ENCODE measurements at places on chromosomes 7 and 10.

- DNase-seq, result no peak
Observed at GRCh38 chr7:3861941-3862340, 560.9 kb downstream of the SDK1 start.

DNA sequence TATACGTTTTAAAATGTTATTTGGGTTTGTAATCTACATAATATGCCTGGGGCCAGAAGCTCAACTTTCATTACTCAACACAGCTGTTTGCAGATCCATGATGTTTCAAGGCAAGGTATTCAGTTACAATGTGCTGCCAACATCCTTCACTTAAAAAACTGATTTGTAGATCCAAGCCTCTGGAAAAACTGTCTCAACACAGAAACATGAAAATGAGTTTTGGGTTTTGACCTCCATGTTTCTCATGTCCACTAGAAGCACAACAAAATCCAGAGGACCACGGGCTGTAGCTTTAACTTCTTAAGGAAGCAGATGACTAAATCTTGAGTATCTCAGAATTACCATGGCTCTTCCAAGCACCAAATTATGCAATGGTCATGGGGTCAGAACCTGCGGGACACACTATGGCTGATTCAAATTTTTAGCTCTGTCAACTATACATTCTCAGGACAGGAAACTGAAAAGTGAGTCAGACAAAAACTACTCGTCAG is 247.1 kb upstream of the GRB10 start:
- no peak for DNase-seq

- no peak for DNase-seq
Observed at GRCh38 chr7:43865277-43865676, 4.0 kb downstream of the MRPS24 start.

GRCh38 chr7:105267244-105267643 is 121.5 kb downstream of the SRPK2 start:
- no peak for DNase-seq

DNA sequence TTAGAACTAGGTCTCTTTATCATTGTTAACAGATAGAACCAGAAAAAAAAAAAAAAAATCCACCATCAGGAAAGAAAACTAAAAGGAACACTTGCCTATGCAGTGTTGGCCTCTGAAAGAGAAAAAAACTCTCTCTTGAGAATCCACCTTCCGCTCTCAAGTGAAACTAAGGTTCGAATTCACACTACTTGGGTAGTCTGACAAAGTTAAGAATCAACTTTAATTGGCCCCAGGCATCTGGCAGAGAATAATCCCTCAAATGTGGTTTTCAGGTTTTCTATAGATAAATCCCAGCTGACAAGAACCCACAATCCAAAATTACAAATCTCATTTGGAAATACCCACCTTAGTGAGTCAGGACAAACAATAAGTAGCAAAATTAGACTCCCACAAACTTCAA is 199.7 kb upstream of the LRRN3 start:
- no peak for DNase-seq

DNA sequence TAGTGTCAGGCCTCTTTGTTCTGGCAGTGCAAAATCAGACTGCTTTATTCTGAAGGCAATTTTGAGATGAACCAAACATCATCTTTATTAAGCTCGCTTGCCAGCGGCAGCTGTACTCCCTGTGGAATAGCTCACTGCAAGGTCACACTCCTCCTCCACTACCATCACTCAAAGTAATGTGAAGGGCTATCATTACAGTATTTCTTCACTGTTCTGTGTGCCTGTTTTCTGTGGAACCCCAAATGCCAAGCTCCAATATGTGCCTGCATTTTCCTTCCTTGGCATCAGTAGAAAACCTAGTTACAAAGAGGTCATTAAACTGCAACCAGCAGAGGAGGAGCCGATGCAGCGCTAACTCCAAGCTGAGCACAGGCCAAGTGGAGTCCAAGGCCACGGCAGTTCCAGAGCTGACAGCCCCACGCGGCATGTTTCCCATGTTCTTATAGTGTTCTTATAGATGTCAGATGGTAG is 21.4 kb downstream of the BCCIP start:
- no peak for DNase-seq

DNA sequence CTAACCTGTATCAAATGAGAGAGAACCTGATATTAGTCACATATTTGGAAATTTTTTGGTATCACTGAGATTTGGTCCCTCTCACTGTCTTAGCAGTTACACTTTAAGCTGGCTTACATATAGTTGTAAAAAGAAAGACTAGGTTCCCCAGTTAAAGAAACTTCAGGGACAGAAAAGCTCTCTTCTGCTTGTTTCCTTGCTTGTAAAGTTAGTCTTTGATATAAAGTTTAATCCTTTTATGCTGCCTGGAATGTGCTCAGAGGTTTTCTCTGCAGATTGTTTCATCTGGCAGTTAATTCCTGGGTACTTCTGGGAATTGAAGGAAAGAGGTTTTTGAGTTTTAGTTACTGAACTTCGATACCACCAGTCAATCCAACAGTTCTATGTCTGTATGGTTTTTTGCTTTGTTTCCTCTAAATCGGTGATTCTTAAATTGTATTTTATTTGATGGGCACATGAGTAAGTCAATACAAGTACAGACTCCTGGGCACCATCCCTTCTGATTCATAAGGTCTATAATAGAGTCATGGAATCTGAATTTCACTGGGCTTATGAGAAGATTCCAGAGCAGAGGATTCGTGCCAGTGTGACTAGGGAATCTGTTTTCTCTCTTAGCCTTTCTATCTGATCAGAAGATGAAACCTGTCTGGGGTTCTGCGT is 1080.9 kb upstream of the C7orf33 start:
- DNase-seq, result no peak

GRCh38 chr10:45261946-45262345 is 53.5 kb downstream of the OR13A1 start:
- DNase-seq, result no peak

DNA sequence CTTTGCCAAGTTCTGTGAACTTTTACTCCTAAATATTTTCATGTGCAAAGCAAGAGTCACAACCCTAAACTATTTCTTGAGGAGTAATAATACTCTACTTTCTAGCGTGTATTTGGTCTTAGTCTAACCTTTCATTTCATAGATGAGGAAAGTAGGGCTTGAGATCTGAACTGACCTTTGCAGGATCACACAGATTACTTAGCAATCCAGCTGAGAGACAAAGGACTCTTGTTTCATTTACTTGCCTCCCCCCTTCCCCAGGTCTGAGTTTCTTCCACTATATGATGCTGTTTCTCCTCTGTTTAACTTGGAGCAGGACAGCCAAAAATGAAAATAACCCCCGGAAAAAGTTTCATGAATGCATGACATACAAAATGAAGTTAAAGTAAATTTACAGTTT is 75.3 kb upstream of the PTN start:
- DNase-seq, result no peak

DNA sequence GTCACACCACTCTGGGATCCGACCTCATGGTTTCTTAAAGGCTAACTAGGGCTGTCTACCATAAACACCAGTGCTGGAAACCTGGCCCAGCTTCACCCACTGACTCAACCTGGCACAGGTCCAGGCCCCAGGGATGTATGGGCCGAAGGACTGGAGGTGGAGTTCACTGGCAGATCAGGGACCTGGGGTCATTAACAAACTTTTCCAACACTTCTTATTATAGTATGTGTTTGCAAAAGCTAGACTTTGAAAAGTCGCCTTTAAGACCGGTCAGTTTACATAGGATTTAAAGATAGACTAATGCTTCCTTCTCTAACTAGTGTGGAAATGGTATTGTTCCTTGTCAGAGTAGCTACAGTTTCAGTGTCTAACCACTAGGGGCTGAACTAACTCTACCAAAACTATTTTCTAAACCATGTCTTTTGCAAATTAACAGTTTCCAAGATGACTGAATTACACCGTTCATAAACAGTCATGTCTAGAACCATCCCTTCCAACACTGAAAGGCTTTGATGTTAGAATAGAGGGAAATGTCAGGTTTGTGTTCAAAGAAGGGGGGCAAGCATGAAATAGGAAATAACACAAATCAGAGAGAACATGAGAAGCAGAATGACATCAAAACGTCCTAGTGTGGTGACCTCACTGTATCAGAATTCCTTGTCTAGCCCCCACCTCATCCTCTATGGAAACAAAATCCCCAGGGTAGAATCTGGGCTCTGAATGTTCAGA is 29.7 kb downstream of the STN1 start:
- DNase-seq, result no peak

- no peak for DNase-seq
Observed at GRCh38 chr10:128295003-128295402, 168.8 kb upstream of the MKI67 start.

DNA sequence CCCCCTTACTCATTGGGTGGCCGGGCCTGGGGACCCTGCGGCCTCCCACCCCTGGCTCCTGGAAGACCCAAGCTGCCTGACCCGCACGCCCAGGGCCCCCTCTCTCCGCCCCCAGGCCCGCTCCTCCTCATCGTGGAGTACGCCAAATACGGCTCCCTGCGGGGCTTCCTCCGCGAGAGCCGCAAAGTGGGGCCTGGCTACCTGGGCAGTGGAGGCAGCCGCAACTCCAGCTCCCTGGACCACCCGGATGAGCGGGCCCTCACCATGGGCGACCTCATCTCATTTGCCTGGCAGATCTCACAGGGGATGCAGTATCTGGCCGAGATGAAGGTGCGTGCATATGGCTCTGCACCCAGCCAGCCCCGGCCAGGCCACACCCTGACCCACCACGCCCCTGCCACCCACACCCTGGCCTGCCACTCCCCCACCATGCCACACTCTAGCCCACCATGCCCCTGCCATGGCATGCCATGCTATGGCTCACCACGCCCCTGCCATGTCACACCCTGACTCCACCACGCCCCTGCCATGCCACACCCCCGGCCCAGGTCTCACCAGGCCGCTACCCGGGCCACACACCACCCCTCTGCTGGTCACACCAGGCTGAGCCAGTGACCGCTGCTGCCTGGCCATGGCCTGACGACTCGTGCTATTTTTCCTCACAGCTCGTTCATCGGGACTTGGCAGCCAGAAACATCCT is 18.7 kb upstream of the CSGALNACT2 start:
- DNase-seq, result no peak

DNA sequence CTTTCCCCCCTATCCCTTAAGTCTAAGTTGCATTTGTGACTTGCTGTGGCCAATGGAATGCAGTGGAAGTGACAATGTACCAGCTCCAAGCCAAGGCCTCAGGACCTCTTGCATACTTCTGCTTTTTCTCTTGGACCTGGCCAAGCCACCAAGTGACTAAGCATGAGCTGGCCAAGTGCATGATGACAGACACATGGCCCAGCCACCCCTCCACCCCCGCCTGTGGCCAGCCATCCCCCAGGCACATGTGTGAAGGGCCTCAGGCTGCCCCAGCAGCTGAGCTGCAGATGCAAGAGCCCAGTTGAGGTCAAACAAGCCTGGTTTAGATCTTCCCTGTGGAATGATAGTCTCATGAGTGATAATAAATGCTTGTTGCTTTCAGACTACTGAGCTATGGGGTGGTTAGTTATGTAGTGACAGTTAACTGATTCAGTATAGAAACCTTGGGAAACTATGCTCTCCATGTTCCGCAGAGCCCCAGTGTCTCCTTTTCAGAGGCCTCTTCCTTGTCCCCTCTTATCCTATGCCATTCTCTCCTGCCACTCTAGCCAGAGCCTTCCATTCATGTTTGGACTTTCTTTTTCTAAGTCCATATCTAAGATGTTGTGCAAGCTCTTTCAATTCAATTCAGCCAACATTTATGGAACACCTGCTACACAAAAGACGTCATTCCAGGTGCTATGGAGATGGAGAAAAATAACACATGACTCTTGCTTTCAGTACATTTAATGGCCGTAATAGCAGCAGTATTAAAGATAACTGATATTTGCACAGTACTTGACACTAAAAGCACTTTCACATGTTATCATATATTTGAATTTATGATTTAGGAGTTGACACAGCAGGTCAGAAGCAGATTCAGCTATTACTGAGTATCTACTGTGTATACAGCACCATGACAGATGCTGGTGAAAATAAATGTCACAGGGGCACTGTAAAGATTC is 55.5 kb upstream of the LOXL4 start:
- DNase-seq, result peak; percentile 4

GRCh38 chr7:96388166-96388565 is 66.3 kb upstream of the SLC25A13 start:
- DNase-seq, result no peak

DNA sequence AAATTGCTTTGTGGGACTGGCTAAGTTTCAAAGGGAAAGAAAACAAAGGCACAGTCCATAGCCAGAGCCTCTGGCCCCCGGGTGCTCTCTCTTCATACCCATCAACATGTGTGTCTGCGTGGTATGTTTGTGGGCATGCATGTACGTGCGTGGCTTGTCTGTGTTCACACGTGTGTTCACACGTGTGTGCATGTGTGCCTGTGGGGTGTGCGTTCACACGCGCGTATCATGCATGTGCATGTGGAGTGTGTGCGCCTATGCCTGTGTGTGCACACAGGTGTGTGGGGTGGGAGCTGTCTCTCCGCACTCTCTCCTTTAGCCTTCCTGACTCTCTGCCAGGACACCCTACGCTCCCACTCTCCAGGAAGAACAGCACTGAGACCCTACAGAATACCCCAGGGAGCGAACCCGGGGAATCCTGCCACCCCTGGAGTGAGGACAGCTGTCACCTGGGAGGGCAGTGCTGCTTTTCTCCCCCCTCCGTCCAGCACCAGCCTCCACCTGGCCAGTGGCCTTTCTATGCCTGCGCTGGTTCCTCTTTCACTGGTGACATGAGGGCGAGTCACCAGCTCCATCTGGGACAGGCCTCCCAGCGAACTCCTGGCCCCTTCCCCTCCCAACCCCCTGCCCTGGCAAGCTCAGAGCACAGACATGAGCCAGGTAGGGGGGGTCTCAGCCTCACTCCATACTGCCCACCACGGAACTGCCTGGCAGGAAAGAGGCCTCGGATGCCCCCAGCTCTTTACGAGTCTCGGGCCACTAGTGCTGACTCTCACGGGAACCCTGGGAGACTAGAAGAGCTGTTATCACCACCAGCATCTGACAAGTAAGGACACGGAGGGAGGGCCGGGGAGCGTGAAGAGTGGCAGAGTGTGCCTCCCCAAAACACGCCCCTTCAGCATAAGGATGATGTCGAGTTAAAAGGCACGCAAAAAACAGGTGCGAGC is 16.5 kb downstream of the WDR86 start:
- DNase-seq, result no peak

DNA sequence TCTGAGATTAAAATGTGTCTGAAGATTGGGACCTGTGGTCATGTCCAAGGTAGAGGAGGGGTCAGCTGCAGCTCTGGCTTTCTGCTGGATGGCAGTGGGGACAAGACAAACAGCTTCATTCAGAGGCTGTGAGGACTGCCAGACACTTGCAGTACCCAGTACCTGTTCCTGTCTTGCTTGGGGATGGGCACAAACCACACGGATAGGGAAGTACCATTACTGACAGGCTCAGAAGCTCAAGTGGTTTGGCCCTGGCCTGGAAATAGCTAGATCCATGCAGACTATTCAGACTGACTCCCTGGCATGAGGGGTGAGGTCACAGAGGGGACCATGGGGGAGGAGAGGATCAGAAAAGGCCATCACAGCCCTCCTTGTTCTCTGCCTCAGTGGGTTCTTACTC is 56.0 kb upstream of the COMTD1 start:
- no peak for DNase-seq

Measured in stimulated activated CD4-positive, alpha-beta T cell treated with anti-CD3 and anti-CD28 coated beads, Interleukin-4, amount 100 ng/mL, for 48 hours (primary cell).